ENCODE measurements at places on chromosomes 16 and 17.
A peak's percentile ranks its signal among the peaks of the same experiment; 100 is the strongest.

DNA sequence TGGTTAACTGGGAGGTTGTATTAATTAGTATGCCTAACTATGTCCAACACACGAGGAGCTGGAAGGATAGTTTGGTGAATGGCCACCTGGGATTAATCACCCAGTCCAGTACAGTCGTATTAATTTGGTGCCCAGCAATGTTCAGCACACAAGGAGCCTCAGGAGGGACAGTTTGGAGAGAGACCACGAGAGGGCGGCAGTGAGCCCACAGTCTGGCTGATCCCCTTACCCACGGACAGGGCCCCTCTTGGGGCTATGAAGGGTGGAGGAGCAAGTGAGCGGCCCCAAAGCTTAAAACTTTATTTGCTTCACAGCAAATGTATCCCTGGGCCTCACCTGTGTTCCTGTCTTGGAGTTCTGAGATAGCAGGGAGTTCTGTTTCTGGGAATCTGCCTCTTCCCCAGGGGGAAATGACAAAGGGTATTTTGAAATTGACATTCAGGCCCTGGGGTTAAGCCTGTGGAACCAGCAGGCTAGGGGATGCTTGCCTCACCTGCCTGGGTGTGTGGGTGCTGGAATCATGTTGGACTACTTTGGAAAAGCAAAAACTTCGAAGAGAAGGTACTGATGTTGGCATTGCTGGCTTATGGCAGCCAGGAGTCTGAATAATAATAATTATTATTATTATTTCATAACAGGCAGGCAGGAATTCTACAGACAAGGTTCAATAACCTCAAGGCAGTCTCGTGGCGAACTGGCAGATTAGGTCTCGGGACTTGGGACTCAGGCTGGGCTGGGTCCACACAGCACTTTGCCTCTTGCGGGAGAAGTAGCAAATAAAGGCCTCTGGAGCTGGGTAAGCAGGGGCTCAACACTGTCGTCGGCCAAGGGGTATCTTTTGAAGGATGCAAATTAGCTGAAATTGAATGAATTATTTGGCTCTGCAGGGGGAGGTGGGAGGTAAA lies 227.6 kb upstream of the ASIC2 start:
- peak; percentile 36 for DNase-seq

- DNase-seq: no peak
These were observed 19.9 kb upstream of the ATP2C2 start for GRCh38 chr16:84348386-84348888.

- DNase-seq: no peak
These were observed 63.5 kb downstream of the TANC2 start for GRCh38 chr17:63029541-63029940.

- no peak for DNase-seq
These were observed 204.8 kb upstream of the C17orf78 start for GRCh38 chr17:37170881-37171425.

GRCh38 chr16:80631581-80631980 lies 90.8 kb downstream of the DYNLRB2 start:
- no peak for DNase-seq

DNA sequence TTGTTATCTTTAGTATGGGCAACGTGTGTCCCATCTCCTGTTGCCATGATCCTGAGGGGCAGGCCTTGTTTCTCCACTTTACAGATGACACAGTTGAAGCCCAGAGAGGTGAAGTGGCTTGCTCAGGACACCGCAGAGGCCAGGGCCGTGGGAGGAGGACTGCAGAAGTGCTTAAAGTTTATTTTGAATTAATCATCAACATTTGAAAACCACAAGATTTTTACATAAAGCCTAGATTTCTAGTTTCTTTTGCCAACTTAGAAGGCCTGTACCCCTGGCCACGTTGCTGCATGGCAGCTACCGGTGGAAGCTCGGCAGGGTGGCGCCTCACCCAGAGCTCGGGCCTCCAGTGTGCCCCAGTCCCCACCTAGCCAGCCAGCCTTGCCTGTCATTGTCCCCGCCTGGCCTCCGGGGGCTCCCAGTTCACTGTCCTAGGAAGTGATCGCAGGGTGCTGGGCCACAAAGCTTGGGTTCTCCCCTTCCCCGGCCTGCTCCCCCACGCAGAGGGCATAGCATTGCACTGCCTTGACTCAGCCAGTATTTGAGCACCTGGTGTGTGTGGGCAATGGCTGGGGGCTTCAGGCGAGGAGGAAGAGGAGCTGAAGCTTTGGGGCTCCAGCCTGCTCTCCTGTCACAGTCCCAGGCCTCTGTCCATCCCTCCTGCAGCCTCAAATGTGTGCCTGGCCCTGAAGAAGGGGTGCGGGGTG lies 14.8 kb upstream of the ADCY7 start:
- DNase-seq: no peak

DNA sequence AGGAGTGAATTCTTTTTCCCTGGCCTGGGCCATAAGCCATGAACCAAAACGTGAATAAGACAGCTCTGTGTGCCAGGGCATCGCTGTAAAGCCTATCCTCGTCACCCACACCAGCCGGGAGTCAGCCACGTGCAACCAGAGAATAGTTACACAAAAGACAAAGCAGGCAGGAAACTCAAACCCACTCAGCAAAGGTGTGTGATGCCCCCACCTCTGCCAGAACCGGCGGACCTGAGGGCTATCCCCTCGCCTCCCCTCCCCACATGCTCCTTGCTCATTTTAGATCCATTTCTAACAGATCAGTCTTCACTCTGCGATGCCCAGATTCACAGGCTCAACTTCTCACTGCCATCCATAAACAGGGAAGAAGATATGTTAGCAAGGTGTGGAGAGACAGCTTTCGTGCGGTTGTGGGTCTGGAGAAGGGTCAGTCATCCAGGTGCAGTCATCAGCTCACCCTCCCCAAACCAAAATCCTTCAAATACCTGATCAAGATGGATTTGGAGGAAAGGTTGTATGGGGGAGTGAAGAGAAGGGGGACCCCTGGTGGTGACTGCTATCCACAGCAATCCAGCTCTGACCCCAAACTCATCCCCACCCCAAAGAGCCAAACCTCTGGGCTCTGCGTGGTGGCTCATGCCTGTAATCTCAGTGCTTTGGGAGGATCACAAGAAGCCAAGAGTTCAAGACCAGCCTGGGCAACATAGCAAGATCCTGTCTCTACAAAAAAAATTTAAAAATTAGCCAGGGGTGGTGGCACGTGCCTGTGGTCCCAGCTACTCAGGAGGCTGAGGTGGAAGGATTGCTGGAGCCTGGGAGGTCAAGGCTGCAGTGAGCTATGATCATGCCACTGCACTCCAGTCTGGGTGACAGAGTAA lies 219.2 kb downstream of the C16orf78 start:
- DNase-seq: no peak
